ENCODE measurements at places on chromosomes 16 and 17.

DNA sequence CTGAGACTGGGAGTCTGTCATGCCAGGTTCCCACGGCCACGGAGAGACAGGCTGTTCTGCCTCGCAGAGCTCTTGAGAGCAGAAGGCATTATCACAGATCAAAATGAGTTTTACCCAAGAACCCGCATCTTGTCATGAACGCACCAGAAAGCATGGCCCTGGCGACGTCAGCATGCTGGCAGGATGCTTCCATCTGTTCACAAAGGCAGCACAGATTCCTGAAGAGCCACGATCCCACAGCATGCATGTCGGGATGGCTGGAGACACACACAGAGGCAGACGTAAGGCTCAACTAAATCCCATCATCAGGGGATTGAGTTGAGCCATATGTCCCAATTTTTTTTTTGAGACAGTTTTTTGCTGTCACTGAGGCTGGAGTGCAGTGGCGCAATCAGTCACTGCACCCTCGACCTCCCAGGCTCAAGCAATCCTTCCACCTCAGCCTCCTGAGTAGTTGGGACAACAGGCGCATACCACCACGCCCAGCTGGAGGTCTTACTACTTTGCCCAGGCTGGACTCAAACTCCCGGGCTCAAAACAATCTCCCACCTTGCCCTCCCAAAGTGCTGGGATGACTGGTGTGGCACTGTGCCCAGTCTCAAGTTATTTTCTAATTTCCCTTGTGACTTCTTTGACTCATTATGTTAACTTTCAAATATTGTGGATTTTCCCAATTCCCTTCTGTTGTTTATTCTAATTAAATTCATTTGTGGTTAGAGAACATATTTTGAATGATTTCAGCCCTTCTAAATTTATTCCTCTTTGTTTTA lies 11.1 kb downstream of the FANCA start:
- no peak for DNase-seq

DNA sequence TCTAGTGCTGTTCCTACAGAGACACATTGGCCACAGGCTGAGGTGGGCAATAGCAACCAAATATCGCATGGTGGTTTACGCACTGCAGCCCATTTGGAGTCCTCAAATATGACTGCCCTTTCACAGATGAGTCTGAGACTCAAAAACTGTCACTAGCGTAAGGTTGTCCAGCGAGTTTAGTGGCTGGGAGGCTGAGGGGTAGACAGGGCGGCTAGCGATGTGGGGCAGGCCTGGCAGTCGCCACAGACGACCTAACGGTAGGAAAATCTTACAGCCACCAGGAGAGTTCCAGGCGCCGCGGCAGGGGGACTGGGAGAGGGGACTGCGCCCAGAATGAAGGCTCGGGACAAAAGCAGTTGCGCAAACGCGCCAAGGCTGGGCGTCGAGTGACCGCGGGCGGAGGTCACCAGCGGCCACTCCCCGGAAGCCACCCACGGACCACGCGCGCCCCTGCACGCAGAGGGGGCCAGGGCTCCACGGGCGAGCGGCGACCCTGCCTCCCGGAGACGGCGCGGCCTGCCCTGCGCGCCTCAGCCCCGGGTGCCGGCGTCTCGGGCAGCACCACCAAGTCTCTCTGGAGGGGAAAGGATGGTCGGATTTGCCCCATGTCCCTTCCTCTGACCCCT lies 699 bp upstream of the MAP1LC3B start:
- DNase-seq = no peak

DNA sequence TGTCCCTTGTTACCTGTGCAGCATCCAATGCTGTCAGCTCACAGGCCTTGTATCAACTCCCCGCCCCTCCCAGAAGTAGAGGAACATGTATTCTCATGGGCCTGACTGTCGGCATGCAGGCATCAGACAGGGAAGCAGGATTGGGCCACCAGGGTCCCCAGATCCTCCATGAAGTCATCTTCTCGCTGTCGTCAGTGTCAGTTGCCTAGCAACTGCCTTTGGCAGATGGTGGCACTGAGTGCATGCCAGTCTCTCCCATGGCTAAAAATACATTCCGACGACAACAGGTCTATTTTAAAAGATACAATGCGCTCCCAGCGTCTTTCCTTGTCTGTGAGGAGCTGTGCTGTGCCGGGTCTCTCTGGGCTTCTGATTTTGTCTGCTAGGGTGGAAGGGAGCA lies 36.8 kb upstream of the CES5A start:
- DNase-seq = no peak

GRCh38 chr17:37025847-37026530 lies 77.2 kb downstream of the AATF start:
- peak; percentile 30 for DNase-seq

GRCh38 chr16:85569615-85570212 lies 43.4 kb upstream of the GSE1 start:
- DNase-seq = no peak

GRCh38 chr16:87762071-87762571 lies 3.7 kb downstream of the KLHDC4 start:
- peak; percentile 55 for DNase-seq

GRCh38 chr17:17751489-17752088 lies 70.3 kb downstream of the RAI1 start:
- no peak for DNase-seq

- DNase-seq = no peak
Measured at GRCh38 chr17:61239327-61239726, 160.3 kb upstream of the TBX2 start.

DNA sequence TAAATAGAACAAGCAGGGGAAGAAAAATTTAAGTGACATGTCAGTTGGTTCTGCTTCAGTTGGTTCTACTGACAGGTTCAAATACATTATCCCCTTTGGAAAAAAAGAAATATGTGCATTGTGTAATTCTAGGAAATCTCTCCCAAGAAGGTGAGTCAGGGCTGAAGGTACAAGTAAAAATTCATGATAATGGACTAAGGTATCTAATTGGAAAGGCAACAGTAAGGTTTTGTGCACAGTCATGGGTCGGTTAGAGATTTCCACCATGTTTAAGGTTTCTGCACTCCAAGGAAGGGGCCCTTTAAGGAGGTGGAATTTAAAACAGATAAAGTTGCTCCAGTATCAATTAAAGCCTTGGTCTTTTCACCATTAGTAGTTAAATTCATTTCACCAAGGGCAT lies 17.9 kb upstream of the B4GALNT2 start:
- DNase-seq = no peak

DNA sequence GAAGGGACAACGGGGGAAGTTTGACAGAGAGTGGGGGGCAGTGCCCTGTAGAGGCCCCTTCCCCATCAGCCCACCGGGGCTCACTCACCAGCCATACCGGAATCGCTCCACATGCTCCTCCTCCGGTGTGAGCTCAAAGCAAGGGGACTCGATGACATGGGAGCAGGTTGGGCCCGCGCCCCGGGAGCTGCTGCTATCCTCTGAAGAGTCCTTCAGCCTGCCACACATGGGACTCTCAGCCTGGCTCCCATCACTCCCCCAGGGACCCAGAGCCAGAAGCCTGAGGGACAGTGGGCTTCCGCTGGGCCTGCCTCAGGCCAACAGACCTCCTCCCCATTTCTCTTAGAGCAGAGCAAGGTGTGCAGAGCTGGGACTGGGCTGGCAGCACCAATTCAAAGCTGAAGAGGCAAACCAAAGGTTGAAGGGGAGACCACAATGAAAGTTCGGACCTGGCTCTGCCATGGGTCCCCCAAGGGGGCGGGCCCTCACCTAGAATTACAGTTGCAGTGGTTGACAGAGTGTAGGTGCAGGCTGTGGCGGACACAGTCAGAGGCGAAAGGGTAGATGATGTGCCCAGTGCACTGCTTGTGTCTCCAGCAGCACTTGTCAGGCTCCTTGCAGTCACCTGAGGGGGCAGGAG lies 7.3 kb downstream of the PROCA1 start:
- no peak for DNase-seq

GRCh38 chr17:34645594-34645993 lies 66.2 kb downstream of the TMEM132E start:
- DNase-seq = no peak

DNA sequence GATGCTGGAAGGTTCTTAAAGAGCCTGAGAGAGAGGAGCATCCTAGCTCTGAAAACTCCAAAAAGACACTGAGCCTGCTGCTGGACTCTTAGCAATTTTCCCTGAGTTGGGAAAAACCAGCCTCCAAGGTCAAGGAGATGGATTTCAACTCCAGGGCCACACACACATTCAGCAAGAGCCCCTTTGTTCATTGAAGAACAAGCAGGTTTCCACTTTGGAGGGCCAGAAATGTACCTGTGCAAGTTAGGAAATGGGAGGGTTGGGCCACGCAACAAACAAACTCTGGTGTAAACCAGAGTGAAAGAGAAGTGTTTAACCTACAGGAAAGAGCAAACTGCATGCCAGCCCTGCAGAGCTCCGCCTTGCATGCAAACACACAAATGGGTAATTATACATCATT lies 264.8 kb upstream of the RPL38 start:
- no peak for DNase-seq

GRCh38 chr16:1691276-1691675 lies 13.2 kb downstream of the JPT2 start:
- no peak for DNase-seq

GRCh38 chr17:78588258-78589030 lies 11.2 kb upstream of the DNAH17 start:
- DNase-seq = no peak

DNA sequence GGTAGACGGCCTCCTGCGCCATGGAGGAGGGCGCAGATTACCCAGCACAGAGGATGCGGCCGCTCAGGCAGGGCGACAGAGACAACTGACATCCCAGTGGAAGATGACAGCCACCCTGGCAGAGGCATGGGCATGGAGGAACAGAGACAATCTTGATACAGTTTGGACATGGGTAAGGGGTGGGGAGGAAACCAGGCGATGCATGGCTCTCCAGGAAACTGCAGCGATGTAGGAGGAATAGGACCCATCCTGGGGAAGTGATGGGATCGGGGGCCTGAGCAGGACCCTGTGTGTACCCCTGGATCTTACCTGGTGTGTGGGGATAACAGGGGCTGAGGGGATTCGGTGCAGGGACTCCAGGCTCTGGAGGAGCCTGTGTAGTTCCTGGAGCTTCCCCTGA lies 4.6 kb downstream of the OSBPL7 start:
- no peak for DNase-seq

GRCh38 chr17:81000334-81000630 lies 8.6 kb downstream of the CHMP6 start:
- DNase-seq = no peak

DNA sequence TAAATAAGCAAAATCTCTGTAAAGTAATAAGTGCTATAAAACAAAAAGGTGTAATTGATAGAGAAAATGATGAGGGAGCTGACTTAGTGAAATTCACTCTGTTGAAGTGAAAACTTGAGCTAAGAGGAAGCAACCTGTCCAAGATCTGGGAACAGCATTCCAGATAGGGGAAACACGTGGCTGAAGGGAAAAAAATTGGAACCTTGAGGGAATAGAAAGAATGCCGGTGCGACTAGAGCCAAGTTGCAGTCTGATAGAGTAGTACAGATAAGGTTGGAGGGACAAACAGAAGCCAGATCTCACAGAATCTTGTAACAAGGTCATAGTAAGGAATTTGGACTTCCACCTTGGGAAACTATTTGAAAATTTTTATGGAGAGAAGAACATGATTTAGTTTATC lies 623 bp upstream of the DDX52 start:
- DNase-seq = no peak

DNA sequence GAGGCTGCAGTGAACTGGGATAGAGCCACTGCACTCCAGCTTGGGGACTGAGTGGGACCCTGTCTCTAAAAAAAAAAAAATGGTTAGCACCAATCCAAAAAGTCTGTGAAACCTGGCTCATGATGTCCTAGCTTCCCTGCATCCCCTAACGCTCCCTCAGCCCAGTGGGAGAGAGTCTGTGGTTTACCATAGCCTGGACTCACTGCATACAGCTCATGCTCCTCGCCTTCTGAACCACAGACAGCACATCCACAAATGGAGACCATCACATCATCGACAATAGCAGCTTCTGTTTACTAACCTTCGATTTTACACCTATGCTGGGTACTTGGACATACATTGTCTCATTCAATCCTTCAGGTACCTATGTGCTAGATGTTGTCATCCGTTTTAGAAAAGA lies 43.6 kb downstream of the NLRC5 start:
- DNase-seq = no peak

DNA sequence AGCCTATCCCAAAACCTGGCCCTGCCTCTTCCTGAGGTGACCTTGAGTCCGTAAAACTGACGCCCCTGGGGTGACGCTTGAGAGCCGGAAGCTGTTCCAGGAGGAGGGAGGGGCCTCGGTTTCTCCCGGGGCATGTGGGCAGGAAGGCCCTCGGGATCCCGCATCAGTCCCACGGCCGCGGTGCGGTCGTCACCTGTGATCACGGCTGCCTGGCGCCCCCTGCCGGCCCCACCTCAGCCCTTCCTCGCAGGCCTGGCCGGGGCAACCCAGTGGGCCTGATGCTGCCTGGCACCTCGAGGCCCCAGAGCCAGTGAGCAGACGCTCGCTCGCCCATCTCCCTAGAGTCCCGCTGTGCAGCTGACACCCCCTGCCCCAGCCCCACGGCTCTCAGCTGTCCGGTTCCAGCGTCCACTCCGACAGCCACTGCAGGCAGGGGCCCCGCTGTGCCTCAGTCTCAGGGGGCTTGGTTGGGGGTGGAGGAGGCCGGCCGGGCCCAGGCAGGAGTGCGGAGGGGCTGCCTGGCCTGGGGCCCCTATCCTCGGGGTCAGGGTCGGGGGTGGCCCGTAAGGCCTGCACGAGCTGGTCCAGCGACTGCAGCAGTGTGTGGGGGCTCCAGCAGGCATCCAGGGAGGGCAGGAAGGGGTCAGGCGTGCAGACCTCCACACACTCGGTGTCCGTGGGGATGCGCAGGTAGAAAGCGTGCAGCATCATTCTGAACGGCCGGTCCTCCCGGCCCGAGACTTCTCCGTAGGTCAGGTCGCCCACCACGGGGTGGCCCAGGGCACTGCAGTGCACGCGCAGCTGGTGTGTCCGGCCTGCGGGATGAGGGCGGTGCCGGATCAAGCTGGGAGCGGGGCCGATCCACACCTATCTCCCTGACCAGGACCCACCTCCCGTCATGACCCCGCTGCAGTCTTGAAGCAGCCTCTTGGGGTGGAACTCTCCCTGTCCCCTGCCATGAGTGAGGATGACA lies 2.3 kb downstream of the RPUSD1 start:
- DNase-seq = peak; percentile 51

GRCh38 chr17:60149691-60150582 lies at the start of gene CA4:
Gene CA4, plus strand, starts transcription at chr17:60149973. Its CDS starts 62 bp downstream, at chr17:60150035.
- no peak for DNase-seq

DNA sequence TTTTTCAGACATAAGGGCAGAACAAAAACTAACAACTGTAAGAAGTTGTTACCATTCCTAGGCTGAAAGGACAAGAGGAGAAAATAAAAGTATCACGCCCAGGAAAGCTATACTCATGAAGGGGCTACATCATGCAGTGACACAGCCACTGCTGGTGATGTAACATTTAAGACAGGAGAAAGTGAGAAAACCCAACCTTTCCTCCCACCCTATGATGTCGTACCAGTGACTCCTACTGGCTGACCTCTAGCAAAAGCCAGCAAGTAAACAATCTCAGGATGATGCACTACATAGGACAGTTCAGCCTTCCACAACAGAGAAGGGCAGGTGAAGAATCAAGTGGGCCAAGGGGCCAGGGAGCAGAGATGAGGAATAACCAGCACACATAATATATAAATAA lies 14.0 kb upstream of the OR1E2 start:
- no peak for DNase-seq

DNA sequence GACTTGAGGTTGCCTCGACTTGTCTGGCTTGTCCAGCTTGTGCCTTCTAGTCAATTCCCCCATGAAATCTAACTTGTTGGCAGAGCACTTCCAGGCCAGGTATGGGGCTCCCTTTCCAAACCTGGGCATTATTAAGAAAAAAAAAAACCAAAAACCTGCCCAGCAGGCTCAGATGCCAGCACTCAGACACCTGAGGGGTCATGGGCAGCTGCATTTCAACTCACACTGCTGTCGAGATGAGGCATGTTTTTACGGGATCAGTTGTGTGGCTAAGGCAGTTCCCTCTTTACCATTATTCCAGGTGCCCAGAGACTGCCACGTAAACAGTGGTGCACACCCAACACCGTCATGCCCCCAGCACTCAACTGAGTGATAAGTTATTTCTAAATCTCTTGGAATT lies 17.8 kb downstream of the TMEM11 start:
- DNase-seq = no peak
